ENCODE measurements at places on chromosomes 11 and 22. TPM values are rescaled to one million over a fixed set of nuclear protein-coding genes. Genes with fewer than 3 reads are reported as not detected.
A peak's percentile ranks its signal among the peaks of the same experiment; 100 is the strongest.

DNA sequence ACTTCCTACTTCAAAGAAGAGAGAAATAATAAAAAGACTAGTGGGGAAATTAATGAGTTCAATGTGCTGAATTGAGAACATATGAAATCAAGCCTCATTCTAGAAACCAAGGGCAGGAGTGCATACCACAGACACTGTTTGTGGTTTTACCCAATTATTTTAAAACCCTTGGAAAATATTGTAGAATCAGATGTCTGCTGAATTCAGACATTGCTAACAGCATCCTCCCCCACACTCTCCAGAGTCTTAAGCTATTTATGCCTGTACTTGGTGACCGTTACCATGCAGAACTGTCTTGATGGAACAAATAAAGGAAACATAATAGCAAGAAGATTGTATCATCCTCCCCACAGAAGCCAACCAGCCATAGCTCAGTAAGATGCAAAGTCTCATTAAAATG is 850.1 kb downstream of the NTM start:
- no peaks in the 10 kb centered on the region for H3K27me3 ChIP-seq
- H3K4me1 ChIP-seq = no peaks in the 10 kb centered on the region
- H3K36me3 ChIP-seq = no peaks in the 10 kb centered on the region
- H3K4me3 ChIP-seq = no peak overlapping the region
- DNase-seq = no peak

GRCh38 chr11:33773404-33773986 is 825 bp downstream of the FBXO3 start:
- no peaks in the 10 kb centered on the region for H3K36me3 ChIP-seq
- peaks cover 12% of the 10 kb centered on the region for H3K27me3 ChIP-seq
- peak overlapping the region; percentile 85 for H3K4me3 ChIP-seq
- no peak for DNase-seq
- H3K4me1 ChIP-seq = peaks cover 34% of the 10 kb centered on the region

- peaks cover 14% of the 10 kb centered on the region for H3K4me1 ChIP-seq
- DNase-seq = no peak
- H3K27ac ChIP-seq = peak overlapping the region; percentile 93
- peaks cover 61% of the 10 kb centered on the region for H3K27me3 ChIP-seq
Observed at GRCh38 chr11:110295086-110295485, 1.3 kb downstream of the RDX start.

DNA sequence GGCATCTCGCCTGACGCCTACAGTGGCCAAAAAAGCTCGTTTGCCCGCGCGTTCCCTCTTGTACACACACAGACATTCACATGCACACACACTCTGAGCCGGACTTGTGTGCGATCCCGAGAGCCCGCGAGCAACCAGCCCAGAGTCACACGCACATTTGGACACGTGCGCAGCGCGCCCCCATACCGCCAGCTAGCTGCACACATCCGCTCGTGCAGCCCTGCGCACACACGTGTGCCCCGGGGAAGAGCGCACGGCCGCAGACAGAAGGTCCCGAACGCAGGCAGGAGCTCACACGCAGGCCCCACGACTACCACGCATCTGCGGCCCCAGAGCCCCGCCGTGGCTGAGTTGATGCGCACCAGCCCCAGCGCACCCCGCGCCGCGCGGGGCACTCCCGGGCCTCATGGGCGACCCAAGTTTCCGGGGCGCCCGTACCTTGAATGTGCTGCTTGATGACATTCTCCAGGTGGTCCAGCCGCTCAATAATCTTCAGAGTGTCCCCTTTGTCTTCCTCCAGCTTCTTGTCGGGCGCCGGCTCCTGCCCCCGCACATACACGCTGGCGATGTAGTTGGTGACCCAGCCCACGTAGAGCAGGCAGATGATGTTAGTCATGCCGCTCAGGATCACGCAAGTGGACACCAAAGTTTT is 758 bp downstream of the GALNT18 start:
- peak; percentile 20 for DNase-seq
- H3K27me3 ChIP-seq = peaks cover 19% of the 10 kb centered on the region
- H3K4me1 ChIP-seq = peaks cover 24% of the 10 kb centered on the region
- peak overlapping the region; percentile 64 for H3K4me3 ChIP-seq

GRCh38 chr11:125494561-125494960 is 1.5 kb downstream of the FEZ1 start:
- H3K4me1 ChIP-seq = peaks cover 6% of the 10 kb centered on the region
- peaks cover 37% of the 10 kb centered on the region for H3K27me3 ChIP-seq
- no peak overlapping the region for H3K27ac ChIP-seq
- peak overlapping the region; percentile 57 for H3K4me3 ChIP-seq
- H3K36me3 ChIP-seq = no peaks in the 10 kb centered on the region

The ASCL2 gene
- total RNA-seq = 2.3 TPM

All from transverse colon (tissue), 4 donors.